ENCODE measurements at places on chromosomes 6 and 20.
A peak's percentile ranks its signal among the peaks of the same experiment; 100 is the strongest.

GRCh38 chr20:37254114-37254878, 7.3 kb downstream of the GHRH start:
- DNase-seq = no peak

GRCh38 chr6:143125455-143125854, 64.8 kb downstream of the AIG1 start:
- DNase-seq = no peak

- no peak for DNase-seq
Measured at GRCh38 chr6:167270499-167271311, 20.4 kb upstream of the UNC93A start.

DNA sequence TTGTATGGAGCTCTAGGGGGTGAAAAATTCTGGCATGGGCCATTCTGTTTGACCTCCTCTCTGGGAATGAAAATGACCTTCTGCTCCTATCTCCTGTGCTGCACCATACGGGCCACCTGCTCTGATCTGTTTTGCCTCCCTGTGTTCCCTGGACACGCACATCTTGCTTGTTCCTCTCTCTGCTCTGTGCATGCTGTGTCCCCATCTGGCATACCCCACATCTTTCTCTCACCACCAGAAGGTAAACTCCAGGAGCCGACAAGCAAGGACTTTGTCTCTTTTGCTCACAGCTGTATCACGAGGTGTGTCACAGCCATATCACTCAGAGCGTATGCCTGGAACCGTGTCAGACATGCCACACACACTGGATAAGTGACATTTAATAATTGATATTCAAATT, 208.4 kb upstream of the DTNBP1 start:
- no peak for DNase-seq

DNA sequence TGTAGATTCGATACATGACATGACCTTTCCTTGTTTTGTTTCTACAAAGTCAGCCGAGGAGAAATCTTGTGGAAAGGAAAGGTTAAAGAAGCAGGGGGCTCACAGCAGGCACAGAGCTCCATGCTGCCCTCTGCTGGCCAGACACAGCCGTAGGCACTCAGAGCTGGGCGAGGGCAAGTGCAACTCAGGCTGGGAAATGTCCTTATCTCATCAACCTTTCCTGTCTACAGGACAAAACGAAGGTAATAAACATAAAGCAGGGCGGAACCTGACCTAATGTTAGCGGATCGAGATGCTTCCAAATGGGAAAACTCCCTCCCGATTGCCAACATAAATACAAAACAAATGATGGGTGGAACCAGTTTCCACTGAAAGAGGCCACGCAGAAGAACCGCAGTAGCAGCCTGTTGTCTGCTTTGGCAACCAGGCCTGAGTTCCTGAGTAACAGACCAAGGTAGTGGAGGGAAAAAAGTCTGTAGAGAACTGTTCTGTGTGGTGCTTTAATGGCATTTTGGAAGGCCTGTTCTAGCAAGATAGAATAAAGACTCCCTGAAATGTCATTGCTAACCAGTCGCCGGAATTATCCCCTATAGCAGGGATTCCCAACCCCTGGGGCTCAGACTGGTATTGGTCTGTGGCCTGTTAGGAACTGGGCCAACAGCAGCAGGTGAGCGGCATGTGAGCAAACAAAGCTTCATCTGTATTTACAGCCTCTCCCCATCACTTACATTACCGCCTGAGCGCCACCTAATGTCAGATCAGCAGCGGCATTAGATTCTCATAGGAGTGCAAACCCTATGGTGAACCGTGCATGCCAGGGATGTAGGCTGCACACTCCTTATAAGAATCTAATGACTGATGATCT, 85.2 kb downstream of the MBOAT1 start:
- peak; percentile 83 for DNase-seq

DNA sequence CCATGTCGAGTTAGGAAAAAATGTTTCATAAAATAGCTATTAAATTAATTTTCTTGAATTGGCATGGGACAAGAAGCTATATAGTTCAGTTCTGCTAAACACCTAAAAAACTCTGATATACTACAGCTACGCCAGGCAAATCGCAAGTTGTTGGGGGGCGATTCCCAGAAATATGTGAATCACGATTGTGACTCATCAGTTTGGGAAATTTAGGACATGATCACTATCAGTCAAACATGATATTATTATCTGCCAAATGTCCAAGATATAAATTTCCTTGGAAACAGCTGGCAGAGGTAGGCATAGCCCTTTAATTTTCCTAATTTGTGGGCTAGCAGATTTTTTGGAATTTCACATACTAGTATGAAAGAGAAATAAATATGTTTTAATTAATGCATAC, 123.6 kb downstream of the ATXN1 start:
- DNase-seq = no peak

GRCh38 chr6:25831532-25832306, at the start of gene SLC17A1:
Gene SLC17A1 (minus strand): TSS chr6:25832052. CDS start chr6:25830557, 1,495 bp downstream.
- no peak for DNase-seq

DNA sequence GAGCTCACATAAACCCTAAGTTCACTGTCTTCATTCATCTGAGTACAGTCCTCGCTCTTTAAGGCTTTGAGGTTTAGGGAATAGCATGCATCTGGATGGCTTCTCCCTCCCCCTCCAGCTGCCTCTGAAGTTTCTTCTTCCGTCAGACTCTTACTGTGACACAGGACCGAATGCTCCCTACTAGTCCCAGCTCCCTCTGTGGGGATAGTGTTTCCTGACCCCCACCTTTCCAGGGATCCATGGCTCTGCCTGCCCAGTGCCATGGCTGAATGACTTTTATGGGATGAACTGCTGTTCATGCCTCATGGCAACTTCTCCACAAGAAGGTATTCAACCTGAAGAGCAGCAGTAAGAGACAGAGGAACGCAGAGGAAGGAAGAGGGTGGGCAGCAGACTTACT, 79.8 kb upstream of the EMILIN3 start:
- no peak for DNase-seq

DNA sequence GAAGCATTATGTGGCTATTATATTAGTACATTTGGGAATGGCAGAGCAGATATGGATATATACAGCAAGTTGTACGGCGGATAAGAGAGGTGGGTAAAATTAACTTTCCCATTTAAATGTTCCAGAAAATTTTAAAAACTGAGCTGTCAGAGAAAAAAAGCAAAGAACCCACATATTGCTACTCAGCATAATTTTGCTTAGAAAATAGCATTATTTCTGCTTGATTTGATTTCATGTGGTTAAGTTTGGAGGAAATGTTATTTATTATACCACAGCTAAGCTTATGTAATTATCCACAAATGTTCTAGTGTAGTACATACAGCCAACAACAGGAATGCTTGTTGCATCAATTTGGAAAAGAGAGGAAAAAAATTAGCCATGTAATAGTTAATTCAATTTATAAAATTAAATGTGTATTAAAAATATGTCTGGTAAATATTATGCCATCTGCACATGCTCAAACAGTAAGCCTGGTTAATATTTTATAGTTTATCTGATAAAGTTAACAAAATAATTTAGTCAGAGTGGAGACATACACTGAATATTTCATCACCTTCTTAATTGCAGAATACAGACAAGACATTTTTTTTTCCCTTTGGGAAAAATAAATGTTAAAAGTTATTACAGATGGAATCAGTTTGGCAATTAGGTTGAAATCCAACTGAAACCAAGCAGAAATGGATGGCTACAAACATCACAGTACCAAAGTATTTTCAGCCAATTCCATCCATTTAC, 172.1 kb upstream of the ID4 start:
- no peak for DNase-seq

DNA sequence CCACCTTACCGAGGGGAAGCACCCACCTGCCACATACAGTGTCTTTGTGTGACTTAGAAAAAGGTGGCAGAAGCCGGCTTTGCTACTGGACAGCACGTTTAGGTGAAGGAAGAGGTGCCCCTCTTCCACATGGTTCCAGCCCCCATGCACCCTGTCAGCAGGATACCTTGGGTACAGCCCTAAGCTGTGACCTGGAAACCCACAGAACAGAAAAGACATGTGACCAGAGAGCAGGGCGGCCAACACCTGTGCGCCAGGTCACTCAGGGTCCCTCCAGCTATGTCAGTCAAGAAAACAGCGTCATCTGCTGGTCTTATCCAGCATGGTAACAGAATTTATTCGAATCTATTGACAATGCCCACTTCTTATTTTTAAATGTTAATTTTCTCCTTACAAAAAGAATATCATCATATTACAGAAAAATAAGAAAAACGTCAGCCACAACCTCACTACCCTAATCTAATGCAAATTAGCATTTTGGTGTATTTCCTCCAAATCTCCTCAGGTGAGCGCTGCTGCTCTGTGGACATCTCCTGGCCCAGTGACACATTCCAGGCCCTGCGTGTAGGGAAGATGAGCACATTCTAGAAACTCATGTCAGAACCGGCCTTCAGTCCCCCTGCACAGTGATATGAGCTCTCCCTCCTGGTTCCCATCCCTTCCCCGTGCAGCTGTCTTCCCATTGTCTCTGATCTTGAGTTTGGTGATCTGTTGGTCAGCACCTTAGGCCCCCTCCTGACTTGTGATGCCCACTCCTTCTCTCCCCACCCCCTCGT, 37.2 kb downstream of the GTF2H5 start:
- DNase-seq = peak; percentile 31

DNA sequence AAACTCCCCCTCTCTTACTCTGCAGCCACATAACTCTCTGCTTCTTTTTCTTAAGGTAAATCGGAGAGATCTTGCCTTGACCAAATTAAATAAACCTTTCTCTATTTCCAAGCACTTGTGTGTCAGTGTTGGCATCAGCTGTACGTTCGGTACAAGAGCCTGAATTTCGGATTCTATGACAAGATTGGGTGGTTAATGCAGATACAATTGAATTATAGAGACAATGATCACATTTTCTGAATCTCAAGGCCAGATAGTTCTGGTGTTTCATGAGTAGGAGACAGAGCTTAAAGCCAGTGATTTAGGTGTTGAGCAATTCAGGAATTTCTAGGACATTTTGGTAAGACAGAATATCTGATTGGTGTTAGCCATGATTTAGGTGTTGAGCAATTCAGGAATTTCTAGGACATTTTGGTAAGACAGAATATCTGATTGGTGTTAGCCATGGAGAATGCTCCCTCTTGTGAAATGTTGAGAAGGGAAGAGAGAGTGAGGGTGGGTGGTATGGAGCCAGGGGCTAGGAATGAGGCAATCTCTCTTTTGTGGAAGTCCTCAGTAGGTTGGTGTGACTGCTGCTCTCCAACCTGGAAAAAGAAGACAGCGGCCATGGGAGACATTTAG, 5.1 kb downstream of the SPINT3 start:
- DNase-seq = no peak

- no peak for DNase-seq
Measured at GRCh38 chr6:3542032-3542640, 85.3 kb upstream of the SLC22A23 start.

DNA sequence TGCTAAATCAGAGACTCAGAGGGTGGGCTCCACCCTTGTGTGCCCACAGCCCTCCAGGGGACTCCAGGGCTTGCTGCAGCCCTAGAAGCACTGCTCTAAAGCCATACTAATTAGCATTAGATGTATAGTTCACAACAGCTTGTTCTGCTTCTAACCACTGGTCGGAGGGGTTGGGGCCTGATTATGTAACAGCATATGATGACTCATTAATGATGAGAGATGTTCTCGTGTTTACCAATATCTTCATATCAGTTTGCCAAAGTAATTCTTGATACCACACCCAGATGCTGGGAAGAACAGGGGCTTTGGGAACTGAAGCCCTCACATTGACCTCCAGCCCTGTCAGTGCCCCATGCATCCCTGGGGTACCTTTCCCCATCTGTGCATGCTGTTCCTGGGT, 104.1 kb upstream of the FOXA2 start:
- DNase-seq = no peak

DNA sequence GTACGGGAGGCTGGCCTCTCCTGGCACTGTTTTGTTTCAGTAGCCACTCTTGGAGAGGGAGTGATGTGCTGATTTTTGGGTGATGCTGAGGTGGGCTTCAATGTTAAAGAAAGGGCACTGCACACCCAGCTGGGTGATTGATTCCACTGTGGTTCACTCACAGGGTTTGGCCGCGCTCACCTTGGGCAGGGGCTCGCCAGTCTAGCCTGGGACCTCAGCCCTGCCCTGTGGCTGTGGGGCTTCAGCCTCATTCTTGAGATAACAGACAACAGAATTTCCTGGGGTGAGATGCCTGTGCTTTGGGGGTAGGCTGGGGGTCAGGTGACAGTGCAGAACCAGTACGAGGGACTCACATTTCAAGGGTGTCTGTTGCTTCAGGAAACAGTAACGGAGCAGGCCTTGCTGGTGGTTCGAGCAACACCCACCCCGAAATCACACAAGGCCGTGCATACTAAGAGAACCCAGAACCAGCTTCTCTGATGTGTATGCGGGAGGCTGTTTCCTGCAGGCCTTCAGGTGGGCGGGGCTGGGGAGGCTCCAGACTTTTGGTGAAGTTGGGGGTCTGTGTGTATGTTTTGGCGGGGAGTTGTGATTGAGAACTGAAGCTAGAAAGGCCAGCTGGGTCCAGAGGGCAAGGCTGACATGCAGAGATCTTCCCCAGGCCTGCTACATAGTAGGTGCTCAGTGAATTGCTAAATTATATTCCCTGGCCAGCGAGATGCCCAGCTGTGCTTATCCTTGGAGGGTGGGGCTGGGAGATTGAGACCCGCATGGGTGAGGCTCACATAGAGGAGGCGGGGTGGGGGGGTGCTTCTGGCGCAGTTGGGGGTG, 154.2 kb upstream of the RNF24 start:
- no peak for DNase-seq

- no peak for DNase-seq
Measured at GRCh38 chr6:24072038-24072746, 53.8 kb upstream of the NRSN1 start.

GRCh38 chr20:8790442-8791074, 278.3 kb upstream of the PLCB4 start:
- peak; percentile 40 for DNase-seq

DNA sequence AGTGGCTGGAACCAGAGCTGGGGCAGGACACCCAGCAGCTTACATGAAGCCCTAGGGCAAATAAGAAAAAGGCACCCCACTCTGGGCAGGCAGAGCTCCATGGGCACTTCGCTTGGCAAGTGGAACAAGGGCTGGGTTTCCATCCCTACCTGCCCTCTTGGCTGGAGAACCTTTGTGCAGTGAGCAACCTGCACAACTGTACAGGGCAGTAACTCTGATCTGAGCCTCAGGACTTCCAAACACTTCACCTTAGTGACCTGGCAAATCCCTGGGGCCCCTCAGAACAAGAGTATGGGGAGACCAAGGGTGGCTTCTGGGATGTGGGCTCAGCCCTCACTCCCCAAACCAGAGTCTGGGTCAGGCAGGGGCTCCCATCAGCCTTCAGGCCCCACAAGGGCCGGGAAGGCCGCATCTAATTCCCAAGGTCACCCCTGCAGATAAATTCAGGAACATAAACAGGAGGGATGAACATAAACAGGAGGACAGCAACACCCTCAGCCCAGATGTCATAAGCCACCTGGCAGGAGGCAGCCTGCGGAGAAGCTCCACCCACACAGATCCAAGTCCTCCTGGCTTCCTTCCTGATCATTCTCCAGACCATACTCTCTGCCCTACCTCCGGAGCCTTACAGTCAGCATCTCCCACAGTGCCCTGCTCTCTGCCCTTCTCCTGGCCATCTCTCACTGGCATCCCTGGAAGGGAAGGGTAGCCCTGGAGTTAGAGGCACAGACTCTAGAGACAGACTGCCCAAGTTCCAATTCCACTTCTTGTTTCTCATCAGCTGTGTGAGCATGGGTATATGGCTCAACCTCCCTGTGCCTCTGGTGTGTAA, 37.5 kb downstream of the HNF4A start:
- DNase-seq = no peak

GRCh38 chr6:22017766-22018165, 279.1 kb downstream of the PRL start:
- no peak for DNase-seq

GRCh38 chr6:142323377-142323776, 21.6 kb downstream of the ADGRG6 start:
- no peak for DNase-seq

GRCh38 chr6:29602564-29603361, 17.8 kb downstream of the OR2H2 start:
- peak; percentile 34 for DNase-seq

GRCh38 chr20:15857173-15857784, 716.0 kb downstream of the KIF16B start:
- DNase-seq = no peak

Measured in endothelial cell (in vitro differentiated cells).